Stimulated activated CD8-positive, alpha-beta memory T cell treated with anti-CD3 and anti-CD28 coated beads, Interleukin-4, amount 100 ng/mL, for 48 hours (primary cell): ENCODE measurements at places on chromosomes 4 and X.

DNA sequence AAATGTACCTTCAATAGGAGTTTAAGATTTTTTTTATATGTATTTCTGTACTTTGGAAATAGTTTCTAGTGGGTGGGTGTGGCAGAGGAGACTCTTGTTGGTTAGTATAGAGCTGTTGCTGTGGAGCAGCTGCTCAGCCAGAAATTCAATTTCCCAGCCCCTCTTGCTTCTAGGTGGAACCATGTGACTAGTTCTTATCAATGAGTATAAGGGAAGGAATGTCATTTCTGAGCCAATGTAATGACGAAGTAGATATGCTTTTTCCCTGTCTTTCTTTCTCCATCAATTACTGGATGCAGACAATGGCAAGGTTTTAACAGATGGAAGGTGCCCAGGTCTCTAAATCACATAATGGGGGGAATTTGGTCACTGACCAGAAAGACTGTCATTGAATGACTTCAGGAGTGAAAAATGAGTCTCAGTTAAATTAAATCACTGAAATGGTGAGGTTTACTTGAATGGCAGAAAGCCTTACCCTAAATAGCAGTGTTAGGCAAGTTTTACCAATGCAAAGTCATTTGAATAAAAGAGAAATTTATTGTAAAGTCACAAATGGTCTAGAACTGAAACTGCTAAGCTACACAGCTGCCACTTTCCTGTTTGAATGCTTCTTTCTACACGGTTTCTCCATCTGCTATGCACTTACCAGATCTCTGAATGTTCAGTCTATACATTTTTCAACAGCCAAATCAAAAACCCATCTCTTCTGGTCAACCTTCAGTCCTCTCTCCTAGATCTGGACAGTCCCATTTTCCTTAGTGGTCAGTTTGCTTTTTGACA lies 795.4 kb upstream of the MAGEB2 start:
- DNase-seq, result no peak

DNA sequence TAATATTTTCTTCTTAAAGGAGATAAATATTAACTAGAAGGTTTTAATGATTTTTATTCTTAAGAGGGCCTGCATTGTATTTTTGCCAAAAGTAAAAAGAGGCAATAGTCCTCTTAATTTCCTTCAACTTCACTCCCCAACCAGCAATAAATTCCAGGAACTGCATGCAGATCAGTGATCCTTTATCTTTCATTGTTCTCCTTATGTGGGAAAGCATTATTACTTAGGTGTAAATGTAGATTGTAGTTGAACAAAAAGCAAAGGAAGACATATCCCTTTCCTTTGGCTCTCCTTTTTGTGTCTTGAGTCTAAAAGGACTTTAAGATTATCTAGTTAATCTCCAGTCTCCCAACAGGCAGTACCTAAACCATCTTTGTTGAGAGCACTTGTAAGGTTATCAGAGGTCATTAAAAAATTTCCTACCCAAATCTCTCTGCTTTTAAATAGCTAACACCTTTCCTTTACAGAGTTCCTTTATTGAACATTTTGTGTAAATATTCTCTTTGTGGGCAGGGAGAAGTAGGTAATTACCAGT lies 55.3 kb downstream of the RAPGEF2 start:
- DNase-seq, result no peak

DNA sequence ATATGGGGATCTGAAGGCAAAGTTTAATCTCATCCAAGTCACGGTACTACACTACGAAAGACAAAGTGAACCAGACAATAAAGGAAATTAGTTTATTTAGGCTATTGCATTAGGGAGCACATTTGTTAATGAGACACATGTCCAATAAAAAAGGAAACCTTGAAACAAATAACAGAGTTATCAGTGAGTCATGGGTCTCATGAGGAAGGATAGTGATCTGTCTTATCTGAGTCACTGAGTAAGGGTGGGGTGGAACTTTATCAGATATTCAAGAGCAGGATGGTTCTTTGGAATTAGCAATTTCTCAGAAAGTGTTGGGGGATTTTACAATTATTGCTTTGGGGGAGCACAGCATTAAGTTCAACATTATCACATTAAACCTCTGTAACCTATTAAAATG lies 188.9 kb upstream of the IL1RAPL1 start:
- no peak for DNase-seq

GRCh38 chr4:52822583-52822971 lies 39.5 kb upstream of the RASL11B start:
- no peak for DNase-seq

GRCh38 chrX:25175743-25176142 lies 160.0 kb upstream of the ARX start:
- no peak for DNase-seq

- peak; percentile 60 for DNase-seq
Measured at GRCh38 chr4:164731827-164732474, 22.0 kb upstream of the SMIM31 start.

GRCh38 chr4:26757751-26758150 lies 102.9 kb upstream of the STIM2 start:
- DNase-seq, result no peak

GRCh38 chr4:146458594-146458993 lies 63.1 kb downstream of the SLC10A7 start:
- DNase-seq, result no peak

DNA sequence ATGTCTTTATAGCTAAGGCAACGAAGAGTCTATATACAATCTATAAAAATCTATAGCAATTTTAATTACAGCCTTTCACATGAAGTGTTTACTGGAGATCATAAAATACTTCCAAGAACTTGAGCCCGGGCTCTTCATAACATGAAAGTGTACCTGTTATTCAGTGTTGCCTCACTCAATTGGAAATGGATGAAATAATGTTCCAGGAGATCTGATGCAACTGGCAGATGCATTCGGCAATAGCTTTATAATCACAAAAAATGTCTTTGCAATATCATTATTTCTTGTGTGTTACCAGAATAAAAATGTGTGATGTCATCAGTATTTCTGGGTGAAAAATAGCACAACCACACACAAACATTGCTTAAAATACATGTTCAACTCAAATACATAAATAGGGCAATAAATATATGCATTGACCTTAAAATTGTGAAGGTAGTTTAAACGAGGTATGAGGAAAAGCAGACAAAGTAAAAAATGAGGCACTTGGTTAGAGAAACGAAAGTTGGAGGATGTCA lies 1266.8 kb upstream of the PCDH7 start:
- DNase-seq, result no peak

- no peak for DNase-seq
Measured at GRCh38 chr4:169565606-169566005, 46.8 kb downstream of the NEK1 start.

DNA sequence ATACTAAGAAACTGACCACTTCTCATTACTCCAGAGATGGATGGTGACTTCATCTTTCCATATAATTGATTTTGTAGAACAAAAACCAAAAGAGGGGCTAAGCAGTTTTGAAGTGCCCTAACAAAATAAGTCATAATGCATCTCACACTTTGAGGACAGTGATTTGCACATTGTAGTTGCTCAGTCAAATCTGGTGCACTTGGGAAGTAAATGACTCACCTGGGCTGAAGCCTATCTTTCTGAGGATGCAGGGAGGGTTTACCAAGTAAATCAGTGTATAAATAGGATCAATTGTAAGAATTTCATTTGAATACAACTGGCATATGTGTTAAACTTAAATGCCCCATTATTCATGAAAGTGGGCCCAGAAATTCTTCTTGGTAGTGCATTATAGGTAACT lies 134.2 kb downstream of the DCLK2 start:
- DNase-seq, result no peak

- no peak for DNase-seq
Measured at GRCh38 chr4:142701017-142701416, 145.1 kb downstream of the INPP4B start.

DNA sequence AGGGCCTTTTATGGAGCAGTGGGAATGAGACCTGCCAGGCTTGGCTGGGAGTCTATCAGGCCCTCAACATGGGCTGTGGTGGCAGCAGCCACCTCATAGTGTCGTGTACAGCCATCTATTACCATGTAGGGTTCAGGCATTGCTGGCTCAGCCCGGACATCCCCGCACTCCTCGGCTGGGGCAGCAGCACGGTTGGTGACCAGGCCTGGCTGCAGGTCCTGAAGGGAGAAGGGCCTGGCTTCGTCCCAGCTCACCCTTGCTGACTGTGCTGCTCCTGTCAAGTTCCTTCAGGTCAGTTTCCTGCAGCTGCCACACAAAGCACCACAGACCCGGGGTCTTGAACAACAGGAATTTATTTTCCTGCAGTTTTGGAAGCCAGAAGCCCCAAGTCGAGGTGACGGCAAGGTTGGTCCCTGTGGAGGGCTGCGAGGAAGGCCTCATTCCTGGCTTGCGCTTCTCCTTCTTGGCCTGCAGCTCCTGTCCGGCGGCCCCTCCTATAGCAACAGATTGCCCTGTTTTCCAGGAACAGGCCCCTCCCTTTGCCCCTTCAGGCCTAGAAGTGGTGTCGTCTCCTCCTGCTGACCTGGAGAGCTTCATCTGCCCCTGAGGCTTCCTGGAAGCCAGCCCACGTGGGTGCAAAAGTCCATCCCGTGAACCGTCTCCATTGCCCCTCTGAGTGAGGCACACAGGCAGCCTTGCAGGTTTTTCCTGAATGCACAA lies 25.2 kb upstream of the SORCS2 start:
- DNase-seq, result no peak

DNA sequence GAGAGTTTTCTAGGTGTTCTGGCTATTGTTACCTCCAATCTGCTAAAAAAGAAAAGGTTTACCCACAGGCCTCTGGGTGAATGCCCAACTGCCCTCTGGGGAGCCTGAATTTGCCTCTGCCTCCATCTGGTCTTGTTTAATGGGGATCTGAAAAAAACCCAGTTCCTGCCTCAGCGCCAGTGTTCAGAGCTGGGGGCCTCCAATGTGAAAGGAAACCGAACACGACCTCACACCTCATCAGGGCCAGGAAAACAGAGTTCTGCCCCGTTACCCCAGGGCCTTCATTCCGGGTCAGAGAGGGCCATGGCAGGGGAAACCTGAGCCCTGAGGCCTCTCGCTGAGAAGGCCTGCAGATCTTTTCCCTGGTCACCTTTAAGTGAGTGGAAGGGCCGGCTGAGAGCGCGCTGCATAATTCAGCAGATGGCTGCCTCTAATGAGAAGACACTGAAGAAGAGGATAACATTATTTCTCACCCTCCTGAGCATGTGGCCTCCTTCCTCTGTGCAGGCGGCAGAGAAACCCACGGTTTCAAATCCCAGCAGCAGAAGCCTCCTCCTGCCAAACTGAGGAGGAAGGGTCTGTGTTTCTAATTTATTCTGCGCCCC lies 6.8 kb downstream of the SEPTIN6 start:
- no peak for DNase-seq

- no peak for DNase-seq
Measured at GRCh38 chrX:114508756-114509155, 75.1 kb upstream of the HTR2C start.

GRCh38 chr4:96698831-96699230 lies 858.9 kb downstream of the PDHA2 start:
- no peak for DNase-seq

DNA sequence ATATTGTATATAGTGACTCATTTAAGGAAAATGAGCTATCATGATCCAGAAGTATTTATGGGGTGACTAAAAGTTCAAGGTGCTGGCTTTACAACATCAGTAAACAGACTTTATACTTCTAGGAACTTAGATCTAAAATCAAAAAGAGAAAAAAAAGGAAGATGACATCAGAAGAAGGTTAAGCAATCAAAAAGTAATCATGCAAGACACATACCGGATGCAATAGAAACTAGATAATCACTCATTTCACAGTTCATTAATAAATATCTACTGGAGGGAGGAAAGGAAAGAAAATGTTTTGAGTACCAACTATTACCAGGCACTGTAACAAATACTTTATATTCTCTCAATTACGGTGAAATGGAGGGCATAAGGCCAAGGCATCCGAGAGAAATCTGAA lies 276.4 kb downstream of the SPRY1 start:
- DNase-seq, result no peak

DNA sequence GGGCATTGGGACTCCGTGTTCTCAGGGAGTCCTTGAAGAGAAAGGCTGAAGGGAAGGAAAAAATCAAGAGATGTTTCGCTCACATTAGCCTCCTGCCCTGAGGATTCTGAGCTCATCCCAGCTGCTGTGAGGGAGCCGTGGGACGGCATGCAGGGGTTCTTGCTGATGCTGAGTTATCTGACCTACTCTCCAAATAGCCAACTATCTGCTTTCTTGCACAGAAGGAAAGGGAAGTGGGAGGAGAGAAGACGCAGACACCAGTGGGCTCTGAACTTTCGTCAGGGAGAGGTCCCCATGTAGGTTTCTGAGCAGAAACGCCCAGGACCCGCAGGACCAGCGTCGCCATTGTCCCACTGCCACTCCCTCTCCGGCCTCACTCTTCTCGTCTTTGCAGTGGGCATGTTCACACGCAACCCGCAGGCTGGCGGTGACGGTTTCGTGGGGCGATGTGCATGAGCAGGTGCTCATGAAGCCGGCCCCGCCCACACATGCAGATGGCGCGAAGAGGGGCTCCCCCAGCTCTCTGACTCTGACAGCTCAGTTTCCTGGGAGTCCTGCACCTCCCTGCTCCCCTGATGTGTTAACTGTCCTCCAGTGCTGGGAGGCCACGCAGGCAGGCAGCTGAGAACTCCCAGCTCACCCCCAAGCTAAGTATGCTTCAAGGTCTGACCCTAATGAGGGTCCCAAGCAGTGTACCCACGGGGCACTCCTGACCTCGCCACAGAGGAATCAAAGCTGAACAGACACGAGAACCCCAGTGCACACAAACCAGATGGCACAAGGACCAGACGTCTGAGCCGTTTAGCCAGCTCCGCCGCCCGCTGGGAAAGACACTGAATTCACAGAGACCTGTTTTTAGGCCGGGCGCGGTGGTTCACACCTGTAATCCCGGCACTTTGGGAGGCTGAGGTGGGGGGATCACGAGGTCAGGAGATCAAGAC lies 13.6 kb upstream of the ABLIM2 start:
- DNase-seq, result peak; percentile 63

DNA sequence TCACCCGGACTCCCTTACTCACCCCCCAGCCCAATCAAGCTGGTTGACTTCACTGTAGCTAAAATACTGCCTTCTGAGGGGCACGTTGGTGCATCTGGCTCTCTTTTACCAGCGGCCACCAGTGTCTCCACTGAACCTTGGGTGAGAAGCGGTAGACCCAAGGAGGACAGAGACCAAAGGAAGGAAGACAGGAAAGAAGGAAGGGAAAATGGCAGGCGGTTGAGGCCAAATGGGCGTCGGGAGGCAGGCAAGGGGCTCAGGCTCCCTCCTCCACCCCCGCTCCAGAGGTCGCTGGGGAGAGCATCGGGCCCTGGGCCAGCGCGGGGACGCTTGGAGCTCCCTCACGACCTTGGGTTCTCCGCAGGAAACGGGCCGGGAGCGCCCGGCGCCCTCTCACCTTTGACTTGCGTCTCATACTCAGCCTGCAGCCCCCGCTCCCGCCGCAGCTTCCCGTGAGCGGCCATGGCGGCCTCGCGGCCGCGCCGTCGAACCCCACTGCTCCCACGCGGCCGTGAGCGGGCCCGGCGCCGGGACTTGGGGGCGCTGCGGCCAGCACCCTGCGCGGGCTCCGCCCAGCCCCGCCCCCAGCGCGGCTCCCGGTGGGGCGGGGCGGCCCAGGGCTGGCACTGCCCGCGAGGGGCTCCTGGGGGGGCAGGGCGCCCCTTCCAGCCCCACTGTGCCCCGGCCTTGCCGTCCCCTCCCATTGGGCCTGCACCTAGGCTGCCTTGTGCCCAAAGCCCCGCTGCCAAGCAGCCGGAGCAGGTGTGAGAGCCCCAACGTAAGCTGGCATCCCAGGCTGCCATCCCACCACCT lies at the start of gene ARHGAP4:
TSS of gene ARHGAP4 (minus strand) at position 526 of the 813 bp plus-strand sequence. CDS start at position 464, 62 bp downstream.
- DNase-seq, result peak; percentile 69
